ENCODE measurements at places on chromosomes 3 and 15.

DNA sequence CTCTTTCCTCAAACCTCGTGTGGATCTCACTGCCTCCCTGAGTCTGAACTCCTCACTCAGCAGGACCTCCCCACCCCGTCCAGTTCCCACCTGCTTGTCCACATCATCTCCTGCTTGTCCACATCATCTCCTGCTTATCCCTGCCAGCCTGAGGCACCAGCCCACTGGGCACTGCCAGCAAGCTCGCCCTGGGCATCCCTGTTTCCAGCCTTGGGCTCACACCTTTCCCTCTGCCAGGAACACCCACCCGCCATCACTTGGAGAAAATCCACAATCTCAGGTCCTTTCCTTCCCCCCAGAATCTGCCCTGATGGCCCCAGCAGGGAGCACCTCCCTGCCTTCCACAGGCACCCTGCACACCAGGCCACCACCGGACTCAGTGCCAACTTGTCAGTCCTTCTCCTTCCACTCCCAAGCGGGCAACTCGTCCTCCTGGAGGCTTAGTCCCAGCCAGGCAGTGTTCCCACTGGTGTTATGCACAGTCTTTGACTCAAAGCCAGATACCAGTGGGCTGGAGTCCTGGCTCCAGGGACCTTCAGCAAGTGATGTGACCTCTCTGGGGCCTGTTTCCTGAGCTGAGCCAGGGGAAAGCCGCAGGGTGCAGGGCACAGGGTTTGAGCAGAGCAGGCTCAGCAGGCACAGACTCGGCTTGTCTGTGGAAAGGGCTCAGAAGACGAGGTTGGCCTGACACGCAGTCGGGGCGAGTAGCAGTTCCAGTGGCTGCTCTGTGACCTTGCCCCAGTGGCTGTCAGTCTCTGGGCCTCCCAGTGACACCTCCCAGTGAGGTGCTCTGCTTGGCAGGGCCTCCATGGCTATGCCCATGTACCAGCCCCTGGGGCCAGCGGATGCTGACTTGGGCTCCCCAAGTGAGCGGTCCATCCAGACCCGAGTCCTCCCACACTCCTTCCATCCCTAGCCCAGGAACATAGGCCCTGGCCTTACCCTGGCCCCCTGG is 9.5 kb upstream of the MESP2 start:
- DNase-seq = no peak

DNA sequence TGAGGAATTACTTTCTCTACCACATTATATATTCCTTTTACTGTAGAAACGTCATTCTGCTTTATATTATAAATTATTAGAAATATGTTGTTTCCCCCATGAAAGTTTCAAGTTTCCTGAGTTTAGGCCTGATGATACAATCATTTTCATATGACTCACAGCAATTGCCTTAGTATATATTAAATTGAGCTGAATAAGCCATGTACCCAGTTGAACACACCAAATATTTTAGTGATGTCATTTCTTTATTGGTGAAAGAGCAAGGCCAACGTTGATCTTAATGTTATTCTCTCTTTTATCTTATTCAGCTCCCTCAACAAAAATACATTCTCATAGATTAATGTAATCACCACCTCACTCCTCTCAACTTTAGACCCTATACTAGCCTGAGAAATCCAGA is 30.8 kb downstream of the B3GNT5 start:
- no peak for DNase-seq

GRCh38 chr15:37019479-37020433 is 80.6 kb downstream of the MEIS2 start:
- peak; percentile 32 for DNase-seq

DNA sequence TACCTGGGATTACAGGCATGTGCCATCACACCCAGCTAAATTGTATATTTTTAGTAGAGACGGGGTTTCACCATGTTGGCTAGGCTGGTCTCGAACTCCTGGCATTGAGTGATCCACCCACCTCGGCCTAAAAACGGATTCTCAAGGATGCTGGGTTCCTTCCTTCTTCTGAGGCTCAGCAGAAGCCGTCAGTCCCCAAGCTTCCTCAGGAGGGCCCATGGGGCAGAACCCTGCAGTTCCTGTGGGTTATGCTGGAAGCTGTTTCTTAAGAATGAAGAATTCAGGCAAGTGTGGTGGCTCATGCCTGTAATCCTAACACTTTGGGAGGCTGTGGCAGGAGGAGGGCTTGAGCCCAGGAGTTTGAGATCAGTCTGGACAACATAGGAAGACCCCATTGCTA is 29.0 kb upstream of the ZNF710 start:
- DNase-seq = no peak

- no peak for DNase-seq
These were observed 15.3 kb upstream of the RTP4 start for GRCh38 chr3:187352581-187353575.

DNA sequence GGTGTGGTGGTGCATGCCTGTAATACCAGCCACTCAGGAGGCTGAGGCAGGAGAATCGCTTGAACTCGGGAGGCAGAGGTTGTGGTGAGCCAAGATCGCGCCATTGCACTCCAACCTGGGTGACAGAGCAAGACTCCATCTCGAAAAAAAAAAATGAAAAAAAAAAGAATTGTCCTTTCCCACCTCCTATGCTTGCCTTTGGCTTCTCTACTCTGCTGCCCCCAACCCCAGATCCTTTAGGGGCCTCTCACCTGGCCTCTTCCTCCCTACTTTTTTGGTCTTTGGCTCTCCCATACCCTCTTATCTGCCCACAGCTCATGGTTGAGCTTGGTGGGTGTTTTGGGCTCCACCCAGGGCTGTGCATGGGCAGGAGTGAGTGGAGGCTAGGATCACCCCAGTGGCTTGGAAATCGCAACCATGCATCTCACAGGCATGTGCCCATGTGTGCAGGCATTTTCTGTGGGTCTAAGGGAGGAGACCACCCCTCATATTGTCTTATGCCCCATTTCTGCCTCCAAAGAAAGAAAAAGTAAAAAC is 2.1 kb upstream of the SHISA5 start:
- DNase-seq = no peak

DNA sequence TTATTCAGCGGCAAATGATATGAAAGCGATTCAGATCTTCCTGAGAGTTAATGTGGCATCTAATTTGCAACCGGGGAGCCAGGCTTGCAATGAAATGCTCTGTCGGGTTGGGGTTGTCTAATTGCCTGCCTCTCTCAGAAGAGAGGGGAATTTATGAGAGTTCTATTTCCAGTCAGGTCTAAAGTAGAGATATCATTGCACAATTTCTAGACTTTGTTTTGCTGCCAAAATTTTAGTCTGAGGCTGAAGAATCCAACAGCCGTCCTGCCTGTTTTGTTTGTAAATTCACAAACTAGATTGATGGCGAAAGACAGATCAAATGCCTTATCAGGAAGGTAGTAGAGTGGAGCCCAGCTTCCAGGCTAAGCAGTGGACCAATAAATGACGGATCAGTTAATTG is 610 bp downstream of the LIPC start:
- DNase-seq = no peak

GRCh38 chr3:188049606-188050530 is 104.1 kb upstream of the LPP start:
- no peak for DNase-seq

GRCh38 chr3:197345390-197345789 is 47.0 kb upstream of the DLG1 start:
- DNase-seq = no peak

- DNase-seq = no peak
These were observed 236.8 kb downstream of the TLE3 start for GRCh38 chr15:69860921-69861320.

DNA sequence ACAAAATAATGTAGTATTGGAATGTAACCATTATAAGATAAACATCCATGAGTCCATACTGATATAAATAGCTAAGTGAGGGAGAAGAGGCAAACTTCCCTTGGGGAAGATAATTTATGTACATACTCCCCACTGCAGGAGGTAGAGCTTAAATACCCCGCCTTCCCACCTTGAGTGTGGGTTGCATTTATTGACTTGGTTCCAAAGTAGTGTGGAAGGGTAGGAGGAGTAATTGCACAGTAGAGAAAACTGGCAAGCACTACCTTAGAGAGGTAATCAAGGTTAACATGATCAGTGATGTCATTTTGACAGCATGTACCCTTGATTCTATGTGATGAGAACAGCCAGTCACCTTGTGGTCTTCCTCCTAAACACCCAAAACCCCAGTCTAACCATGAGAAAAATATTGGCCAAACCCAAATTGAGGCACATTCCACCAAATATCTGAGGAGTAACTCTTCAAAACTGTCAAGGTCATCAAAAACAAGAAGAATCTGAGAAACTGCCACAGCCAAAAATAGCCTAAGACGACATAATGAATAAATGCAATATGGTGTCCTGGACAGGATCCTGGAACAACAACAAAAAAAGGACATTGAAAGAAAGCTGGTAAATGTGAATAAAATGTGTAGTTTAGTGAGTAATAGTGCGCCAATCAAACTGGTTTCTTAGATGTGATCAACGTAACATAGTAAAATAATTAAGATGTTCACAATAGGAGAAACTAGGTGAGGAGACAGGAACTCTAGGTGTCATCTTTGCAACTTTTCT is 774 bp upstream of the CNOT10 start:
- DNase-seq = no peak

GRCh38 chr15:72135719-72136118 is 17.5 kb downstream of the SENP8 start:
- peak; percentile 28 for DNase-seq

- DNase-seq = no peak
These were observed 465.9 kb upstream of the TGFBR2 start for GRCh38 chr3:30140356-30141075.

- DNase-seq = no peak
These were observed 391.8 kb downstream of the VPS13C start for GRCh38 chr15:61668444-61668843.

- DNase-seq = peak; percentile 13
These were observed 11.3 kb upstream of the TMEM115 start for GRCh38 chr3:50370594-50370993.

- DNase-seq = no peak
These were observed 90.2 kb downstream of the OSBPL10 start for GRCh38 chr3:31890742-31891469.

- no peak for DNase-seq
These were observed 15.7 kb upstream of the PPARG start for GRCh38 chr3:12273045-12273695.

DNA sequence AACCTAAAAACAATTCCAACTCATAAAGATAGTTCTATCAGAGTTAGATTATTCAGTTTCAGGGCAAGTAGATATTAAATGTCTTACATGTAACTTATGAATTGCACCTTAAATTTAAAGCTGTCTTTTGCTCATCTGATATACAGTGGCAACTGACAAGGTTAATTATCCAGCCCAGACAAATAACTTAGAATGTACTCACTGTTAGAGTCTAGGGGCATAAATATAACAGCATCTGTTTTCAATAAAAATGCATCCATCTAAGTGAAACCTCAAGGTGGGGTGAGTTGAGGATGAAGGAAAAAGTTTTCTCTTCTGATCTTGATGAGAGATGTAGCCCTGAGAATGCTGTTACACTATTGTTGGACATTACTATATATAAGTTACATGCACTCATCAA is 112.6 kb downstream of the FBN1 start:
- DNase-seq = no peak

DNA sequence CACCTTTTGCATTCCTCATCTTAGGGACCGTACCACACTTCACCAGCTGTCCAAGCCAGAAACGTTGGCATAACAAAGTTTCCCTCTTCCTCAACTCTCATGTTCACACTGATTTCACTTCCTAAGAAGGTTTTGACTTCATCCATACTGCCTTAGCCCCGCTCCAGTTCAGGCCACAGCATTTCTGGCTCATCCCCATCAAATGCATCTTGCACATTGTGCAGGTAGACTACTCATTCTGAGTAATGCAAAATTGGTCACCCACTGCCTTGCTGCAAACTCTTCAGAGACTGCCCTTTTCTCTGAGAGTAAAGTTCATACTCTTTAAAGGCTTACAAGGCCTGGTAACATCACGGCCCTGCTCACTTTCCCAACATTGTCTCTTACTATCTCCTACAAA is 8.8 kb downstream of the NUSAP1 start:
- DNase-seq = no peak

DNA sequence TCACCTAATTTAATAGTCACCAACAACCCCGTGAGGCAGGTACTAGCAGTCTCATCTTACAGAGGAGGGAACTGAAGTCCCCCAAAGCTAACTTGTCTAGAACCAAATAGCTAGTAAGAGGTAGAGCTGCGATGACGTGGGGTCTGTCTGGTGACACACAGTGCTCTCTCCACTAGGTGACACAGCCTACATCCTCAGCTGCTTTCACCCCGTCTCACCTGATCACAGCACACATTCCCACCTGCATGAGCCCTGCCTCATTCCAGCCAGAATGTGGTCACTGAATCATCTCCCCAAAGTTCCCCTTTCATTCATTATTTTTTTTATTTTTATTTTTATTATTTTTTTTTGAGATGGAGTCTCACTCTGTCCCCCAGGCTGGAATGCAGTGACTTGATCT is 21.3 kb upstream of the MAGEF1 start:
- no peak for DNase-seq

DNA sequence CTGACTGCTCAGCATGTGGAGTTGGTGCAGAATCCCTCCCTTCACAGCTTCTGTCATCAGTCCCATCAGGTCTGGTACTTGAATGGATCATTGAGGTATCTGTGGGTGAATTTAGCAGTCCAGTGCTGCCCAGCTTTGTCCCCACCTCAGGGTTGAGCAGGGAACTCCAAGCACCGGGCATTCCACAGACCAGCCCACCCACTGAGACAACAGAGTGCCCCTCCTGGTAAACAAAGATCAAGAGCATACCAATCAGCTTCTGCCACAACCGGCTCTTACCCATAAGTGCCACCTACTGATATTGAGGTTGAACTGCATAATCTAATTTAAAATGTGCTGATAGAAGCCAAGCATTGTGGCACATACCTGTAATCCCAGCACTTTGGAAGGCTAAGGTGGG is 57.1 kb upstream of the FXR1 start:
- DNase-seq = peak; percentile 6

DNA sequence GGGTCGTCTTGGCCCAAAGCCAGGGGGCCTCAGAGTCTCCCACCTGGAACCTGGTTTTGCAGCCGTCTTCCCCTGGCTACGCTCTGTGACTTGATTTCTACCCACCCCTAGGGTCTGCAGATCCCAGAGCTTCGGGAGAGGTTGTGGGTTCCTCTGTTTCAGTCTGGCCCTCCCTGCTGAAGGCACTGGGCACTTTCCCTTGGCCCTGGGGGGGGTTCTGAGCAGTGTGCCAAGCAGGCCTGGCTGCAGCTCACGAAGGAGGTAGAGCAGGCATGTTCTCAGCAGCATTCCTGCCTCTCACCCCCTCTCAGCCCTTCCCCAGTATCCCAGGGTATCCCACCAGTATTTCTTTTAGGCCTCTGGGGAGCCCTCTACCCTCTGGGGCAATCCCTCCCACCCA is 99.0 kb downstream of the TMEM266 start:
- DNase-seq = no peak

- DNase-seq = no peak
These were observed 149.8 kb downstream of the ROBO2 start for GRCh38 chr3:77189684-77190083.

- no peak for DNase-seq
These were observed 19.0 kb upstream of the MEX3B start for GRCh38 chr15:82064824-82065223.

GRCh38 chr3:72567474-72567873 is 280.8 kb downstream of the SHQ1 start:
- no peak for DNase-seq
